GM23338 (cell line): ENCODE measurements at places on chromosomes 2 and 18. TPM values are rescaled to one million over a fixed set of nuclear protein-coding genes. Genes with fewer than 3 reads are reported as not detected.
A peak's percentile ranks its signal among the peaks of the same experiment; 100 is the strongest.

CDKL4 gene
- 0.24 TPM in 1 of 2 replicates, not detected in the other for total RNA-seq

PTMA gene
- 1,861 and 2,007 TPM in 2 replicates for total RNA-seq

C1QL2 gene
- 0.69 and 1.2 TPM in 2 replicates for total RNA-seq

RTP5 gene
- 0.50 TPM in 1 of 2 replicates, not detected in the other for total RNA-seq

NPPC gene
- total RNA-seq = 0.43 and 2.2 TPM in 2 replicates

DCC gene
- total RNA-seq = 0.70 and 0.73 TPM in 2 replicates

FAM117B gene
- total RNA-seq = 23.0 and 24.7 TPM in 2 replicates

TBR1 gene
- total RNA-seq = not detected in 2 replicates

LRATD1 gene
- total RNA-seq = 3.5 and 5.7 TPM in 2 replicates

- no peak for DNase-seq
These were observed 334.6 kb upstream of the SLC14A2 start for GRCh38 chr18:45280481-45281276.

GRCh38 chr2:45254025-45254424 is 244.8 kb upstream of the SIX2 start:
- no peak for DNase-seq

- DNase-seq = no peak
These were observed 3.1 kb upstream of the INPP5D start for GRCh38 chr2:233056961-233057605.

GRCh38 chr2:64751286-64752260 is 97.9 kb upstream of the SERTAD2 start:
- DNase-seq = peak; percentile 22

DNA sequence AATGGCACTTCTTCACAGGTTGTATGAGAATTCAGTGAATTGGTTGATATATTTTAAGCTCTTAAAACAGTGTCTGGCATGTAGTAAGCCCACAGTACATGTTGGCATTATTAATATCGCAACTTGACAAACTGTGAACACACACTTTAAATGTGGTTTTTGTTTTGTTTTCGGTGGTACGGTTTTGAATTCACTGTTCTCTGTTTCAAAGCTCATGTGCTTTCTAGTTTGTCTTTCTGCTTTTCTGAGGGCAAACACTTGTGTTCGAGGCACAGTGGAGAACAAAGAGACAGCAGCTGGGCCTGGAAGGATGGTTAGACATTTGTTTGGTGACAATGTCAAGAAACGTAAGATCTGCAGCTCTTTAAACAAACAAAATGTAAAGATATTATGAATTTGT is 276.5 kb upstream of the MC4R start:
- no peak for DNase-seq

GRCh38 chr2:67503066-67503795 is 106.1 kb downstream of the ETAA1 start:
- DNase-seq = no peak

DNA sequence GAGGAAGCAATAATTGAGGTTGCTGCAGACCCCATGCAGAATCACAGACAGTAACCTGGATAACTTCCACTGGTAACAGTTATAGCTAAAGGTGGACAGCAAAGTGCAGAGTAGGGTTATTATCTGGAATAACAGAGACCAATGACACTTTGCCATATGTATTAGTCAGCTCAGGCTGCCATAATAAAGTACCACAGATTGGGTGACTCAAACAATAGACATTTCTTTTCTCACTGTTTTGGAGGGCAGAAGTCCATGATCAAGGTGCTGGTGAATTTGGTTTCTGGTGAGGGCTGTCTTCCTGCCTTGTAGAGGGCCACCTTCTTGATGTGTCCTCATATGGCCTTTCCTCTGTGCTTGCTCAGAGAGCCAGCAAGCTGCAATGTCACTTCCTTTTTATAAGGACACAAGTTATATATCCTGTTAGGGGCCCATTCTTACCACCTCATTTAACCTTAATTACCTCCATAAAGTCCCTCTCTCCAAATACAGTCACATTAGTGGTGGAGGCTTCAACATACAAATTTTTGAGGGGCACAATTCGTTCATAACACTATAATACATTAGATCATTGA is 191.0 kb upstream of the LRP1B start:
- no peak for DNase-seq

- no peak for DNase-seq
These were observed 396.8 kb upstream of the SLC14A2 start for GRCh38 chr18:45218436-45218835.

GRCh38 chr18:55998071-55998522 is 410.1 kb upstream of the TCF4 start:
- DNase-seq = peak; percentile 48

GRCh38 chr2:67694445-67694844 is 297.3 kb downstream of the ETAA1 start:
- peak; percentile 50 for DNase-seq

DNA sequence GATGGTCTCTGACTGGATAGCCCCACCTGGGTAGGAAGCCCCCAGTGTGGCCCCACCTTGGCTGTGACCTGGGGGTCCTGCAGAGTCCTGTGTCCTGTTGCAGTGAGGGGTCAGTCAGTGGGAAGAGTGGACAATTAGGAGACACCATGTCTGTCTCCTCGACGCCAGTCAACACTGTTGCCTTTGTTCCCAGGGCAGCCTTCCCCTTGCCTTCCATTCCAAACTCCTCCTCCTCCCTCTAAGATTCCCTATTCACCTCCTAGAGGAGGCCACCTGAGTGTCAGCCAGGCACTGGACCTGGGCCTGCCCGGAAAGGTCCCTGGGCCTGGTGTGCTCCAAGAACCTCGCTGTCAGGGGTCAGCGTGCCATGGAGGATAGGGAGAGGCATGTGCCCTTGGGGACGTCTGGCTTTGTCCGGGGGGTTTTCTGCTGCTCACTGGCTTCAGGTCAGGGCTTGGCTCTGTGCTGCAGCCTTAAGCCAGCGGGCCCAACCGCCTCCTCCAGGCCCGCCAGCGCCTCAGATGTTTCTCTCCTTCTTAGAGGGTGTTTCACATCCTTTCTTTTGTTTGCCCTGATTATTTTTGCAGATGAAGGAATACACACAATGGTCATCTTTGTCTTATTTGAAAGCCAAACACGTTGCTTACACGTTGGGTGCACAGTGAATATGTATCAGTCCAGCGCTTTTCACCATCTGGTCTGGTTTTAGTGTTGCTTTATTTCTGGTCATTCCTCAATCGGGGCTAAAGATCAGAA is 68.9 kb downstream of the HPCAL1 start:
- no peak for DNase-seq

- no peak for DNase-seq
These were observed 763 bp downstream of the CCDC141 start for GRCh38 chr2:179049203-179049545.

DNA sequence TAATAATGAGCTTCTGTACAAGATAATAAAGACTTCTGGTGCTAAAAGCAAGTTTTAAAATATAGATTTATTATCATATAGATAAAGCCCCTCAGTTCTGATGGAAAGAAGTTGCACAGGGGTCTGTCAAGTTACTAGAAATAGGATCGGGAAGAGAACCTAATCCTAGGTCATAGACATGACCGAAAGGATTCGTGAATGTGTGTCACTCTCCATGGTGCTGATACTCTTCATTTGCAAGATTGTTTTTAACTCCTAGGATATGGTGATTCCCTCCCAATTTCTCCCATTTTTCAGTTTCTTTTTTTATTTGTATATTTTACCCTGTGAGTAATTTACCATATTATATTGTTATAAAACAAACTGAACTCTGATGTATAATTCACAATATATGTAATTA is 58.9 kb upstream of the CTNNA2 start:
- peak; percentile 74 for DNase-seq

DNA sequence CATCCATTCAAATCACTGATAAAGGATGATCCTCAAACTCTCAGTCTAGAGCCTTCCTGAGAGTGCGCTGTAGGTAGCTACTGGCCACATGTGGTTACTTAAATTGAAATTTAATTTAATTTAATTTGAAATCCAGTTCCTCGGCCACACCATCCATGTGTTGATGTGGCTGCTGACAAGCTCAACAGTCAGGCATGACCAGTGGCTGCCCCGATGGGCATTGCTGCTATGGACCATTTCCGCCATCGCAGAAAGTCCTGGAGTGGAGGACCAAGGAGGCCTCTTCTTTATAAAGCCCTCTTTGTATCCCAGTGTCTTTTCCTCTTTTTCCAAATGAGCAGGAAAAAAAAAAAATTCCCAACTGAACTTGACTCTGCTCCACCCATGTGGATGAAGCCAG is 100.6 kb downstream of the HDAC4 start:
- no peak for DNase-seq

DNA sequence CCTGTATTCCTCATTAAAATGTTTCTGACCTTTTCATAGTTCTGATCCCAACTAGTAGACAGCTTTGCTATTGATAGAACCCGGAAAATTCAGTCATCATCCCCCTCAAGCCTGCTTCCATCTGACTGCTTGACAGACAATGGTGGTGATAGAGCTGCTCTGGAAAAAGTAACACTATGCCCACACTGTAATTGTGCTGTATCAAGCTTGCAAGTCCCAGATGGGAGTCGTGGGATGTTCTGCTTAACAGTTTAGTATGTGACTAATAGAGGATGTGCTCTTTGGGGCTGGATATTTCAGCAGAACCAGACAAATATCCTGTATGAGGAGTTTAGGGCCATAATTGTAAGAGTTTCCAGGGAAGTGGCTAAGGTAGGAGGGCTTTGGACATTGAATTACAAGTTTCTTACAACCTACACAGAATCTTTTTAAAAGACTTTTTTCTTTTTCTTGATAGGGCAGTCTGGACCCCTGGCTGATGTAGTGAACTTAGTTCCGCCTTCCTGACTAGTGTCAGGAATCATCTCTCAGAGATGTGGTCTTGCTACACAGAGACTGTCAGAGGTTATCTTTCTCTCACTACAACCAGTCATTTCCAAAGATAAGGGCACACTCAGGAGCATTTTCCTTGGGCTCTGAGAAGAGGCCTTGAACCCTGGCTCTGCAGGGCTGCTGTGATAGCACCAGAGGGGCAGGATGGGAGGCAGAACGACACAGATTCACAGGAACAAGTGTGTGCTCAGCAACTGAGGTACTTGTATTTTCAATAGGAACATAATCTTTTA is 158.0 kb upstream of the RBMS1 start:
- DNase-seq = no peak

DNA sequence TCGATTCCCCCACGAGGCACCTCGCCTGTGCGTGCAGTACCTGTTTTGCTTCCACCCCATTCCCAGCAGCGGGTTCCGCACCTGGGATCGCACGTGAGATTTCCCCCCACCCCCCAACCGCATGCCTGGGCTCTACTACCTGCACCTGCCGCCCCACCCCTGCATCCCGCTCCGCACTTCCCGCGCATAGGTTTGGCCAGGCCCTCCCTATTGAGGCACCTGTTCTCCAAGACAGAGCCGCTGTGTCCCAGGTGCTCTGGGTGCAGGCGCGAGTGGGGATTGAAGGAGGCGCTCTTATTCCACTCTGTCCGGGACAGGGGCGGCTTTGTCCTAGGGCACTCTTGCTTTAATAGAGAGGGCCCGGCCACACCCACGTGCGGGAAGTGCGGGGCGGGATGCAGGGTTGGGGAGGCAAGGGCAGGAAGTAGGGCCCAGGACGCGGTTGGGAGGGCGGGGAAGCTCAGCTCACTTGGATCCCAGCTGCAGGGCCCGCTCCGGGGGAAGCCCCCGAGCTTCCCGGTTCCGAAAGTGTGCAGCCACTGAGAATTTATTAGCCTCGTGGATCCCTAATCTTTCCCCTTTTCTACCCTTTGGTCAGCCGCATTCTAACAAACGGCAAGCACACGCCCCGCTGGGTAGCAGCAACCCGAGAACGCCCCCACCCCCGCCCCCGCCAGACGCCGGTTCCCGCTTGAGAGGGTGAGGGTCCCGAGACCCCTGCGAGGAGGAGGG is 670 bp upstream of the MOCOS start:
- DNase-seq = peak; percentile 73
